ENCODE measurements at places on chromosomes 13 and 19.

- DNase-seq: no peak
Observed at GRCh38 chr13:50357136-50357535, 341.9 kb downstream of the KCNRG start.

- no peak for DNase-seq
Observed at GRCh38 chr13:36919171-36919832, 736 bp downstream of the SMAD9 start.

- no peak for DNase-seq
Observed at GRCh38 chr13:28299916-28300315, 161.6 kb downstream of the PAN3 start.

- DNase-seq: no peak
Observed at GRCh38 chr13:108859197-108860012, 230.0 kb downstream of the MYO16 start.

DNA sequence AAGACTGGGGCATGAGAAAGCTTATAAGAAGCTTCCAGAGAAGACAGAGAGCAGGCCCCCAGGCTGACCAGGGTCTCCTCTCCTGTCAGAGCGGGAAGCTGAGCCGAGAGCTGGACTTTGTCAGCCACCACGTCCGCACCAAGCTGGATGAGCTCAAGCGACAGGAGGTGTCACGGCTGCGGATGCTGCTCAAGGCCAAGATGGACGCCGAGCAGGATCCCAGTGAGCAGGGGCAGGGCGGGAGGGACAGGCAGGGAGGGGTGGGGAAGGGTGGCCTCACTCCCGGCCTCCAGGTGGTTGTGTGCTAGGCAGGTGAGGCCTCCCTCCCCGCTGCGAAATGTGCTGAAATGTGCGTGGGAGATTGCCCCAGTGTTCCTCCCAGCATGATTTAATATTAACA lies 5.6 kb downstream of the NUCB1 start:
- DNase-seq: no peak

GRCh38 chr13:84954636-84955035 lies 844.6 kb downstream of the SLITRK6 start:
- no peak for DNase-seq

All from stimulated activated CD4-positive, alpha-beta T cell treated with anti-CD3 and anti-CD28 coated beads, Interleukin-2, amount 100 ng/mL, for 4 hours (primary cell).